Caco-2 (cell line): ENCODE measurements at places on chromosomes 11 and 22. TPM values are rescaled to one million over a fixed set of nuclear protein-coding genes. Genes with fewer than 3 reads are reported as not detected.

Gene MUC6
- total RNA-seq = not detected in 2 replicates

- peak; percentile 90 for DNase-seq
Measured at GRCh38 chr11:75583718-75584658, 21.9 kb downstream of the SERPINH1 start.

- DNase-seq = no peak
Measured at GRCh38 chr11:31690041-31690440, 121.1 kb downstream of the PAX6 start.

Gene TEAD1
- 134 and 144 TPM in 2 replicates for total RNA-seq

DNA sequence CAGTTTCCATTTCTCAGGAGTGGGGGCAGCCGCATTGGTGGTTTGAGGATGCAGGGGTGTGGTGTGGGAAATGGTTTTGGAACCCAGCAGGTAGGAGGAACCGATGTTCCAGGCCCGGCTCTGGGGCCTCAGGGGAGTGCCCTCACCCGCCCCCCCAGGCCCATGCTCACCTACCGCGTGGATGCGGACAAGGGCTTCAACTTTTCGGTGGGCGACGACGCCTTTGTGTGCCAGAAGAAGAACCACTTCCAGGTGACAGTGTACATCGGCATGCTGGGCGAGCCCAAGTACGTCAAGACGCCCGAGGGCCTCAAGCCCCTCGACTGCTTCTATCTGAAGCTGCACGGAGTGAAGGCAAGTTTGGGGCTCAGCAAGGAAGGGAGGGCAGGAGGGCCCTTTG, 18.6 kb downstream of the TMEM258 start:
- DNase-seq = no peak

DNA sequence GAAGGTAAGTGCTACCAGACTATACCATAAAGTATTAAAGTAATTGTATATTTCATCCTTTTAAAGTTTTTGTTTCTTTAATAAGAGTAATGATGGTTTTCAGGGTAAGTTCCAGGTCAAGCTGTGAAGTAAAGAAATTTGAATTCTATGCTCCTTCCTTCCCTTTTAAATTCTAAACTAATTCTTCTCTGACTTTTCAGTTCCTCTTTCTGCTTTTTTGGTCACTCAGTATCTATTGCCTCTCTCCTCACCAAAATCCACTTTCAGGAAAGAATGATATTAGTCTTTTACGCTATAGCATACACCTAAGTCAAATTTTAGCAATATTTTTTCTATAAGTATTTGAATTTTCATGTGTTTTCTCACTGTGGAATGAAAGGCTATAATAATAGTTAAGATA, 8.2 kb downstream of the MMP8 start:
- DNase-seq = no peak

Gene KCNE3
- total RNA-seq = 48.1 and 58.2 TPM in 2 replicates

Gene MTA2
- 134 and 135 TPM in 2 replicates for total RNA-seq

DNA sequence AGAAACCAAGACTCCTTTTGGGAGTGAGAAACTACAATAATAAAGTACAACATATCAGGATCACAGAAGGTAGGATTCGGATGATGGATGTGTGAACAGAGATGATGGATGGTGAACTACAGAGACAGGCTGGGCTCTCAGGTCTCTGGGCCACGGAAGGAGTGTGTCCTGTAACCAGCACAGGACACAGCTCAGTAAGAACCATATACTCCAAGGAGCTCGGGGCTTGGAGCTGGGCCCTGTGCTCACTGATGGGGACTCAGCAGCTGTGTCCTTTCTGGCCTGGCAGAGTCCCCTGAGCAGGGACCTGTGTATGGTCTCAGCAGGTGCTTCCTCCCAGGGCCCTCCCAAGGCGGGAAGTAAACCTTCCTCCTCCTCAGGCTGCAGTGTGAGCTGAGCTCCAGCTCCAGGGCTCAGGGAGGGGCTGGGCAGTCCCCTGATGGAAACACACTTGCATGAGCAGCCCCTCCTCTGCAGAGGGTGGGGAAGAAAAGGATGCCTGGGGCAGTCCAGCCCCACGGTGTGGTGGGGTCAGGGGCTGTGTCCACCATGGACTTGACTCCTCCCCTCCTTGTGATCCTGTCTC, 39.8 kb upstream of the TOP3B start:
- DNase-seq = no peak

GRCh38 chr11:5234381-5234834, at the start of gene HBD:
Gene HBD, minus strand, starts transcription at chr11:5234483. Its CDS starts 50 bp downstream, at chr11:5234433.
- no peak for DNase-seq

GRCh38 chr22:40436505-40437431, 66.4 kb downstream of the SGSM3 start:
- DNase-seq = peak; percentile 40

DNA sequence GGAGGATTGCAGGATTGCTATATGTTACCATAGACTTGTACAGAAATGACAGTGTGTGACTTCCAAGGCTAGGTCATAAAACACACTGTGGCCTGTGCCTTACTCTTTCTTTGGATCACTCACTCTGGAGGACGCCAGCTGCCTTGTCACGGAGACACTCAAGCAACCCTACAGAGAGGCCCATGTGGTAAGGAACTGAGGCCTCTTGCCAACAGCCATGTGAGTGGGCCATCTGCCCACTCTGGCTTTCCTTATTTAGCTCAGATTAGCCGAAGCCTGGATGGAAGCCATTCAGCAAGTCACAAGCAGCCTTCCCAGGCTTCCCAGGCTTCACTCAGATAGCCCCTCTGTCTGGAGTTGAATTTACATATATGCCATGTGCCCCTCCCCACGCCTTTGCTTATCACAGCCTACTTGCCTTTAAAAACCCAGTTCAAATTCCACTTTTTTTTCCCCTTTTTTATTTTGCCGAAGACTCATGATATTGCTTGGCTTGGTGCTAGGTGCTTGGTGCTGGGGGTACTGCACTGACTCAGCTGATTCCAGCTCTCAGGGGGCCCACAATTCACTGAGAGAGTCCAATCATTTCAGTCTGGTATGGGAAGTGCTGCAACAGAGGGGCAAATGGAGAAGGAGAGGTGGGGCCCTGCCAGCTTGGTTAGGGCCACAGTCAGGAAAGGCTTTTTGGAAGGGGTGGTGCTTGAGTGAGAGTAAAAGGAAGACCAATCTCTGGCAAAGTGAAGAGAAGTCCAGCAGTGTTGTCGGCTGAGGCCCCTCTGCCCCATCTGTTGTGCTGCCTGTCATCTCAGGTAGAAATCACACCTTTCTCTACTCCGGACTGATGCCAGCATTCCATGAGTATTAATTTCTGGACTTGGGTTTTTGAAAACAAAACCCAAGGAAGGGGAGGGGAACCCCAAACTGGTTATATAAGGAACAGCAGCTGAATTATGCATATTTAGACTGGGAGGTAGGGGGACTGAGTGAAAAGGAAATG, 14.5 kb upstream of the P4HA3 start:
- no peak for DNase-seq

- no peak for DNase-seq
Measured at GRCh38 chr11:26731084-26731456, 9.2 kb upstream of the SLC5A12 start.

Gene TEF
- total RNA-seq = 13.8 and 17.8 TPM in 2 replicates

DNA sequence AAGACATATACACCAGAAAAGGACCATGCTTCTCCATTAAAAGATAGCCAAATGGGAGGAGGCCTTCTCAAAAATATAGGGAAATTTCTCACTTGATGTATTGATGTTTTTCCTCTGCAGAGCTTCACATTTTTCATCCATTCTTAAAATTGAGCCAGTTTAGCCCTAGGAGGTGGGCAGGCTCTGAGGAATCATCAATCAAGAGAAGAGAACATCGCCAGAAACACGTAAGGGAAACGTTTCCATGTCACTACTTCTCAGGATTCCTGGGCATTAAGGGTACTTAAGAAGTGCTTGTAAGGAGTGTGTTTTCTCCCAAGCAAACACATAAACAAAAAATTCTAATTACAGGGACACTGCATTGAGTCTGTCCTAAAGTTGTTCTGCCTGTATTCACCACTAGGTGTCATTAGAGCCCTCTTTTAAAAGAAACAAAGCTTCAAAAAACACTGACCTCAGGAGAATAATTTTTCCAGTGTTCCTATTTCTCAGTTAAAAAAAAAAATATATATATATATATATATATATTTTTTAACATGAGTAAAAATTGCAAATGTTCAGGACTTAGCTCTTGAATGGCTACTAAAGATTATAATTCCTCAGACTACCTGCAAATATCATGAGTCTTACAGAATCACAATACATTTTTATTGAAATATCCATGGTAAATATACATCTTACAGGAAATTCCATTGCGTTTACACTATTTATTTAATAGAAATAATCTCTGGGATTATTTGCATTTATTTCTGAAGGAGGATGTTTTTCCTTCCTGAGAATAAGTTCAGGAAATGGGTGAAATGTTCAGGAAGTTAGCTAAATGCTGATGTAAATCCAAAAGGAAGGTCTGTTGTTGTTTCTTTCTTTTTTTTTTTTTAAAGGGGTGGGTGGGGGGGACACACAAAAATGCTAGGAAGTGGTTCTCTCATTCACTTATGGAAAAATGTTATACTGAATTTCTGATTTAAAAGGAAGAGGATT, 16.0 kb downstream of the FZD4 start:
- DNase-seq = no peak

Gene ZNF214
- 0.16 and 0.70 TPM in 2 replicates for total RNA-seq

DNA sequence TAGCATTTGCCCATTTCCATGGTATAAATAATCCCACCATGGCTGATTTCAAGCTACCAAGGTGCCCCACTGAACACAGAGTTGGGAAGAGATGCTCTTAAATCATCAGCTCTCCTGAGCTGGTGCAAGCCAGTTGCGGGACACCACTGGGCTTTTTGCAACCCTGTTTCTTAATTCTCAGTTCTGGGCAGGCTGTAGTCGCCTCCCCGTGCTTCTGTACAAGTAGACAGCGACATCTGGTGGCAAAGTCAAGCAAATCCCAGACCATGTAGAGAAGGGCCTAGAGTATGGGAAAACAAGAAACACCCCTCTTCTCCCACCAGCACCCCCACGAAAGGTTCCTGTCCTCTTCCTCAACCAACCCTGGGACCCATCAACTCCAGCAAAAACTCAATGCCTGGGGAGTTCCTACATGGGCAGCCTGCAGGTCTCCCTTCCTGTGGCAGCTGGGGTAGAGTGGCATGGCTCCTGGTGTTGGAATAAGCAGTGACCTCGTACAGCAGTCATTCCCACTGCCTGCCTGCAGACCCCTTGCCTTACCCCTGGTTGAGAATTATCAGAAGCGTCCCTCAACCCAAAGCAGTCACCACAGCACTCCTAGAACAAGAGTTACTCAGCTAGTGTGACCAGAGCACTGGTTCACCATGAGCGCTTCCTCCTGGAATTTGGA, 68.4 kb downstream of the IGLL5 start:
- DNase-seq = peak; percentile 65

GRCh38 chr22:44193535-44193891, 12.8 kb downstream of the PARVG start:
- DNase-seq = no peak

DNA sequence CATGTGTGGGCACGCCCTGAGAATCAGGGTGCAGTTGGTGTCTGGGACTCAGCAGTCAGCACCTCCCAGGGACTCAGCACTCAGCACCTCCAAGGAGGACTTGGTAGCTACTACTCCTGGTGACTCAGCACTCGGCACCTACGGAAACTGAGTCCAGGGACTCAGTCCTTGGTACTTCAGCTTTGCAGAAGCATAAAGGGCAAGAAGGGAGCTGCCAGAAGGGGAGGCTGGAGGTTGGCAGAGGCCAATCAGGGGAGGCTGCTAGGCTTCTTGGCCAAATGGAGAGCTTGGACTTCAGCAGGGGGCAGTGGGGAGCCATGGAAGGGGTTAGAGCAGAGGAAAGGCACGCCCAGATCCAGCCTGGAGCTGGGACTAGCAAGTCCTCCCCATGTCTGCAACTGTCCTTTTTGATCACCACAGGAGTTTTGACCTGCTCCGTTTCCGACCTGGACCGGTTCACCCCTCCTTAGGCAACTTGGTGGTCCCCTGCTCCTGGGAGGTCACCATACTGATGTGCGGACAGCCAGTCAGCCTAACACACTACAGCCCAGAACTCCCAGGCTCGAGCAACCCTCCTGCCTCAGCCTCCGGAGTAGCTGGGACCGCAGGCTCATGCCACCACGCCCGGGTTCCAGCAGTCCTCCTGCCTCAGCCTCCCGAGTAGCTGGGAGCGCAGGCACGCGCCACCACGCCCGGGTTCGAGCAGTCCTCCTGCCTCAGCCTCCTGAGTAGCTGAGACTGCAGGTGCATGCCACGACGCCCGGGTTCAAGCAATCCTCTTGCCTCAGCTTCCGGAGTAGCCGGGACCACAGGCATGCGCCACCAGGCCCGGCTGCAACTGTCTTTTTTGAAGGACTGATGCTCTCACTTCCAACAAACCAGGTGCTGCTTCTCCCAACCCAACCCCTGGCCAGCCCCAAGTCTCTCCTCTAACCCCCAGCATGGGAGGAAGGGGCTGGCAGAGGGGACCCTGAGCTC, 1.5 kb downstream of the ANO9 start:
- DNase-seq = no peak

DNA sequence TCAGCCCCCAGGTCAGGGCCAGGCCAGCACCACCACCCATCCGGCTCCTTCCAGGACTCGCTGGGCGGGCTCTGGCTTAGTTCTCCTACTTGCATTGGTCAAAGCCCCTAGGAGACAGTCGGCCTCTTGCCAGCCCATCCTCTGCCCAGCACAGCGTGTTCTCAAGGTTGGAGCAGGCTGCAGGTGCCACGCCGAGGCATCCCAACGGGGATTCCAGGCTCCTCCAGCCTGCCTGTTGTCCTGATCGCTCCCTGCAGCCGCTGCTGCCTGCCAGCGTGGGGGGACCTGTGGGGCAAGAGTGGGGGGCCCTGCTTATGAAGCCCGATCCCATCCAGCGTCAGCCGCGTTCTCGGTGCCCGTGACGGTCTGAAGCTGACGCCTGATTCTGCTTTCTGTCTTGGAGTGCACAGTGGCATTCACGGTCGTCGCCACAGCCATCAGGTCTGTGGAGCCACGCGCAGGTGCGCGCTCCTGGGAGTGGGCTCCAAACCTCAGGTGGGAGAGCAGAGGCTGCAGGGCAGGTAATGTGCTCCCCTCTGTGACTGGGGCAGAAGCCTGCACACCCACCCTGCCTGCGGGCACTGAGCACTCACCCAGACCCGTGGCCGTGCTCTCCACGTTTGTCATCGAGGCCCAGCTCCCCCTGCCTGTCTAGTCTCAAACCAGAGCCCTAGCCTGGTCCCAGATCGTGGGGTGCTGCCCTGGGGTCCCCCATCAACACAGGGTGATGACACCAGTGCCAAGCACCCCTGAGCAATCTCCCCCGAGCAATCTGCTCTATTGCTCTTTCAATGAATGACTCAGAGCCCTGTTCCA, 991.6 kb downstream of the BRD1 start:
- DNase-seq = no peak

Gene RIMBP3B
- not detected in 2 replicates for total RNA-seq
